Left renal cortex interstitium (tissue), 4 donors: ENCODE measurements at places on chromosomes 13 and 19. TPM values are rescaled to one million over a fixed set of nuclear protein-coding genes. Genes with fewer than 3 reads are reported as not detected.

DNA sequence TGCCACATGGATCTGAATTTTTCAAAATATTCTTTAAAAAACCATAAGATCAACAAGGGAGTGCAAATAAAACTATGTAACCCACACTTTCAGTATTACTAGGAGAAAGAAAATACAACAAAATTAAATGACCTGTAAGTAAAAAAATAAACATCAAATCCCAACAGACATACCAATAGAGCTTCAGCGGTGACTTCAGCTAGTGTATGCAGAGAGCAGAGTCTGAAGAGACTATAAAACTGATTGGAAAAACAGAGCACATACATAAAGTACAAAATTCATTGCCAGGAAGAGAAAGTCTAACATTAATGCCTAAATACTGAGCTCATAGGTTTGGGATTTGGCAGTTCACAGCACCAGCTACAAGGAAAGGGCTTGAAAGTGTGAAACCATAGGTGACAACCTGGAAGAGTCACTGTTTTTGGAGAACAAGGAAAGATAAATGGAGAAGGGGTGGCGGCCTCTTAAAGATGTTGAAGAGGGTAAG lies 291.1 kb downstream of the LMO7 start:
- DNase-seq: no peak

DNA sequence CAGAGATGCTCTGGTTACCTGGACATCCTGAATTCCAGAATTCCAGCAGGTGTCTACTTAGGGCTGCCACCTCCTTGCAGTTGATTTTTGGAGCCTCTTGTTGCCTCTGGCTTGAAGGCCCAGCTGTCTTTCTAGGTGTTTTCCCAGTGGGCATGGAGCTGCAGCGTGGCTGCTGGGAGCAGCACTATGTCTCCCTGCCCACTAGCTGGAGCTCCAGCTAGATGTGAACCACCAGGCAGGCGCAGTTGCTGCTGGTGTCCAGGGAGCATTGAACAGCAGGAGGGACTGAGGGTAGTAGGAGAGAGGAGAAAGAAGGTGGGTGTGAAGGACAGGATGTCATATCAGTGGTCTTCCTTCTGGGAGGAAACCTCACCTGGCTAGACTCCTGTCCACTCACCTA lies 9.9 kb upstream of the SELENOW start:
- DNase-seq: no peak

DNA sequence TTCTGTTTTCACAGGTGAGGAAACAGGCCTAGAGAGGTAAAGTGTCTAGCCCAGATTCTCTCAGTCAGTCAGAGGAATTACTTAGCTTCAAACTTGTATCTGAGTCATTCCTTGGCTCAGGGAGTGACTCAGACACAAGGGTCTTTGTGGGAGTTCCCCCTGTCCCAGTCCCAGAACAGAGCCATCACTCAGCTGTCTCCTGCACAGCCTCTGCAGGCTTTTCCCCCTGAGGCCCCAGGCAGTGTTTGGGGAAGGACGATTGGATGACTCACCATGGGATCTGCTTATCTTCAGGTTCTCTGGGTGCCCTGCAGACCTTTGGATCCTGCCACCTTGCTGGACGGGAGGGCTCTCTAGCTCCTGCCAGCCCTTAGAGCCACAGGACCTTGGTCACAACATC lies 13.2 kb downstream of the ZNF793 start:
- DNase-seq: no peak

DNA sequence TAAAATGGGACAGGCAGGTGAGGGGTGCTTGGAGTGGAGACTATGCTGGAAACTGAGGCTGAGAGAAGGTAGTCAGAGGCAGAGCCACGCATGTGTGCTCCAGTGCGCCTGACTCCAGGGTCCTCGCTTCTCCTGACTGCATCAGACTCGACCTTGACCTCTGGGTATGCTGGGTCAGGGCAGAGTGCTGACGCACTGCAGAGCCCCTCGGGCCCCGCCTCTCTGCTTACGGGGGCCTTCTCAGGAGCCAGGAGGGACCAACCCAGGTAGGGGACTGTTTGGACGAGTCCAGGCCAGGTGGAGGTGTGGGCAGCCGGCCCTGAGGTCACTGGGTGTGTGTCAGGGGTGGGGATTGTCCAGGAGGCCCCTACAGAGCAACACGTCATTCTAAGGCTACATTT lies 22.9 kb upstream of the SLC7A10 start:
- DNase-seq: no peak

GRCh38 chr19:34766386-34766785 lies 6.6 kb downstream of the ZNF599 start:
- no peak for DNase-seq

Gene HIPK4
- polyA plus RNA-seq: 0.06 TPM

Gene CACNG8
- 0.48 TPM for polyA plus RNA-seq

Gene ENOX1
- polyA plus RNA-seq: 11.4 TPM

Gene F2RL3
- polyA plus RNA-seq: 1.2 TPM

Gene NCR1
- not detected for polyA plus RNA-seq
